Hematopoietic multipotent progenitor cell (in vitro differentiated cells): ENCODE measurements at places on chromosomes 5 and 9.
A peak's percentile ranks its signal among the peaks of the same experiment; 100 is the strongest.

GRCh38 chr5:119275601-119276173 is 80.1 kb upstream of the TNFAIP8 start:
- no peak for DNase-seq

DNA sequence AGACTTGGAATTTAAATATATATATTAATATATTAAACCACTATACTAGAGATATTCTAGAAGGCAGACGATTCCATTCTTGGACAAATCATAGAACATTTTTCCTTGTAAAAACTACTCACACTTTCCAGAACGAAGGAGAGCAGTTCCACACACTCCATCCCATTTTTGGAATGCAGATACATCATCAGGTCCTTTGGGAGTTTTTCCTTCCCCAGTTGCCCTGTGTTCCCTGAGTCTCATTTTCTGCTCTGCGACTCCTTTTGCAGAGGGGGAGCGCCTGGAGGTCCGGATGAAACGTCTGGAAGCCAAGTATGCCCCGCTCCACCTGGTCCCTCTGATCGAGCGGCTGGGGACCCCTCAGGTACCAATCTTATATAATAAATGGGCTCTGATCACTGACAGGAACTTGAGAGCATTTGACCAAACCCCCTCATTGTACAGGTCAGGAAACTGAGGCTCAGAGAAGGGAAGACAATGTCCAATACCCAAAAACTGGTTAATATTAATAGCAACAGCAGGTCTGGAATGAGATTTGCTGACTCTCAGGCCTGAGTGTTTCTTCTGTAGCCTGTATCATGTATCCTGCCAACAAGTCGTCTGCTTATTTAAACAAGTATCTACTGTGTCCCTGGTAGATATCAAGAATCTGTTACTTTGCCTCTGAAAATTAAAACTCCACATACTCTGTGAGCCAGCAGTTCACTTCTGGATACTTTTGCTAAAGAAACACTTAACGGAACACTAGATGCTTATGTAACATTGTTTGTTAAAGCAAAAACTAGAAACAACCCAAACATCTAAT is 76.8 kb upstream of the NIPAL4 start:
- DNase-seq: no peak

DNA sequence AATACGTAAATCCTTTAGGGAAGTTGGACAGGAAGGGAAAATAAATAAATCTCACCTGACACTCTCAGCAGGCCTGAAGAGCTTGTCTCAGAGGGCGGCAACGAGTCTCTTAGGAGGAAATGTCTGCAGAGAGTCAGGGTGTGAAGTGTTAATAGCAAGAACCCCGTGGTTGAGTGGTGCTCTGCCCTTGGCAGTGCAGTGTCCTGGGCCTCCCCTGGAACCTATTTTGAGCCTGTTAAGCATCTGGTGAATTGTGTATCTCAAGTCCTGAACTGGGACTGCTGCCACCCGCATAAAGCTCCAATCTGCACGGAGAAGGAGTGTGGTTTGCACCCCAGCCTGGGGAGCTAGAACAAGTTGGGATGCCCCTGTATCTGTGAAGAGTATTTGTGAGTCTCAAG is 211.8 kb downstream of the GOLPH3 start:
- no peak for DNase-seq

GRCh38 chr5:4881366-4882002 is 258.6 kb upstream of the ADAMTS16 start:
- no peak for DNase-seq

DNA sequence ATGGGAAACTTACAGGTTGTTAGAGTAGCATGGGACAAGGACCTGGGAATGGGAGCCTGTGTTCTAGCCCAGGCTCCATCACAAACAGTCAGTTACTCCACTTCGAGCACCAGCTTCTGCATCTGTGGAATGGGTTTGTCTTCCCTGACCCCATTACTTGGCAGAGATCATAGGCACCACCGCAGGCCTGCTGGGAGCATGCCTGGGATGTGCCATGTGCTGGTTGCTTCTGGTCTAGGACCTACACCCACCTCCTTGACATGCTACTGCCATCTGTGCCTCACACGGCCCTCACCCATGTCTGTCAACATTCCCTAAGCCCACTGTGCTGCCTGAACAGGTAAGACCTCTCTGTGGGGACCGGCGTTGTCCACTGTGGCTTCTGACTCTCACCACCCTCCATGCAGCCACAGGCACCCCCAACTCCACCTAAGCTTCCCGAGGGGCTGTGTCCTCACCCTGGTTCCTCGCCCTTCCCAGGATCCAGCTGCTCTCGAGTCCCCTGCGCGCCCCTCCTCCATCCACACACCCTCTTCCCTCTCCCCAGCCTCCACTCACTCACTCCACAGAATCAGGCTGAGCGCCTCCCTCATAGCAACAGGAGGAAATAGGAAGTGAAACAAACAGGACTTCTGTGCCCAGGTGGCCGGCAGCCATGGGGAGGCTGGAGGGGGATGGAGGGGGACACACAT is 85.9 kb upstream of the FAM120A start:
- no peak for DNase-seq

DNA sequence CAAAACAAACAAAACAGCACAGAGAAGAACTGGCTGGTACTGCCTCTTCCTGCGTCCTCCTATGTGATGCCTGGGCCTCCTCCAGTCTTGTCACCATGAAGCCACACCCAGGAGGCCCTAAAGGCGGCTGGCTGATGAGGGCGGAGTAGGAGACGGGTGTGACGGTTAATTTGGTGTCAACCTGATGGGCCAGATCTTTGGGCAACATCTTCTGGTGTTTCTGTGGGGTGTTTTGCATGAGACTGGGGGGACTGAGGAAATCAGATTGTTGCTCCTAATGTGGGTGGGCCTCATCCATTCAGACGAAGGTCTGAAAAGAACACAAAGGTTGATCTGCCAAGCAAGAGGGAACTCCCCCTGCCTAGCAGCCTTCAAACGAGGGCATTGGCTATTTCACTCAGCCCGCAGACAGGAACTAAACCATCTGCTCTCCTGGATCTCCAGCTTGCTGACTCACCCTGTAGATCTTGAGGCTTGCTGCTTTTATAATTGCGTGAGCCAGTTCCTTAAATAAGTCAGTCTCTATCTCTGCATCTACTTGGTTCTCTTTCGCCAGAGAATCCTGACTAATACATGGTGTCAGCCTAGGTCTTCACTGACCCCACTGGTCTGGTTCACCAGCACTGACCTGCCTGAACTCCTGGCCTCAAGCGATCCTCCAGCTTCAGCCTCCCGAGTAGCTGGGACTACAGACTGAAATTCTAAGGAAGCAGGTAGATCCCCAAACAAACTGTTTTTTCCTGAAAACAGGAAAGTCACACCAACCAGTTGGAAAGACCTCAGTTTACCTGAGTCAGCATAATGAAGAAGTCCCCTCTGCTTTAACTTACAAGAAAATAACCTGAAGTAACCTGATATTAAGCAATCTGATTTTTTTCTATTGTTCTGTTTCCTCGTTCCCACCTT is 12.8 kb upstream of the ZFP62 start:
- DNase-seq: peak; percentile 65

- no peak for DNase-seq
Measured at GRCh38 chr9:132242621-132243155, 80.8 kb downstream of the NTNG2 start.

GRCh38 chr9:87732756-87733155 is 6.8 kb downstream of the CTSL start:
- DNase-seq: no peak

DNA sequence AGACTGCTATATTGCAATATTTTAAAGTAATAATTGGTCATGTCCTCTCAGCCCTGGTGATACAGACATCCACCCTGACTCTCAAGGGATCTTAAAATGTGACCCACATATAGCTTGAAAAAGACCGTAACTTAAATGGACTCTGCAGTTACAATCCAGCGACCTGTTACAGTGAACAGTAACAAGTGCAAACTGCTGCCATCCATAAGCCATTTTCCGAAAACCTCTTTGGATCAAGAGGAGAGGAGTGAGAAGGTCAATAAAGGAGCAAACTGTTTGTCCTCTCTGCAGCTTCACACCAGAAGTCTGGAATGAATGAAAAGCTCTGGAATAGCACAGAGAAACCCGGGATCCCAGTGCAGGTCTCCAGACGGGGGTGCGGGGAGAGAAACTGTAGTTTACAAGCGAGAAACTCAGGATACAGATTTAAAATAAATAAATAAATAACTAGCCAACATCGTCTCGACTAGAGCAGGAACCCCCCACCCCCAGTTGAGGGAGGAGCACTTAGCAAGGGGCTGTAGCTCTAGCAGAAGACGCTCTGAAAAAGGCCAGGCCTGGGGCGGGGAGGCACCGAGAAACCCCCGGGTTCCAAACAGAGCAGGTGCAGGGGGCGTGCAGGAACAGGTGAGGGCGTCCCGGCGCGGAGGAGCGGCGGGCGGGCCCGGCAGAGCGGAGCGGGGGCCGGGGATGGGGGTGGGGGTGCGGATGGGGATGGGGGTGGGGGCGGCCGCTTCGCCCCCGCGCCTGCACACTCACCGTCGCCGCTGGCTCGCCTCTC is 572 bp downstream of the ZDHHC21 start:
- peak; percentile 24 for DNase-seq

DNA sequence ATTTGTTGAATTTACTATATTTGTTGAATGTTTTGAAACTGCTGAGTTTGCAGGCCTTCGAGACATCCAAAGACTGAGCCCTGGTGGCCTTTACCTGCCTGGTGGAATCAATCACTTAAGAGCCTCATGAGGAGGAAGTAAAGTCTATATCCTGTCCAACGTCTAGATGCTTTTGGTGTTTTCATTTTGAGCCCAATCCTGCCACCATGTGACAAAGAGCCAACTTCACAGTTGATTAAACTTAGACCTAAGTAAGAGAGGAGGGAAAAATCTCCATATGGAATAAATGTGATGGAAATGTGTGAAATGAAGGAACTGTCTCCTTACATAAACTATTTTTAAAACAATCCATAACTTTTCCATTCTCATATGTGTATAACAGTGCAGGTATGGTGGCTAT is 220.1 kb downstream of the PRR16 start:
- DNase-seq: no peak

DNA sequence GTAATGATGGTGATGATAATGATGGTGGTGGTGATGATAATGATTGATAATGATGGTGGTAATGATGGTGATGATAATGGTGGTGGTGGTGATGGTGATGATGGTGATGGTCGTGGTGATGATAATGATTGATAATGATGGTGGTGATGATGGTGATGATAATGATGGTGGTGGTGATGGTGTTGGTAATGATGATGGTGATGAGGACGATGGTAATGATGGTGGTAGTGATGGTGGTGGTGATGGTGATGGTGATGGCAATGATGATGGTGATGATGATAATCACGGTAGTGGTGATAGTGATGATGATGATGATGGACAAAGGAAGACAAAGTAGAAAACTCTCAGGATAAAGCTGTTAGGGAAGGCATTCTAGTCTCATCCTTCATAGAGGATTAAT is 310.5 kb downstream of the MSX2 start:
- no peak for DNase-seq

DNA sequence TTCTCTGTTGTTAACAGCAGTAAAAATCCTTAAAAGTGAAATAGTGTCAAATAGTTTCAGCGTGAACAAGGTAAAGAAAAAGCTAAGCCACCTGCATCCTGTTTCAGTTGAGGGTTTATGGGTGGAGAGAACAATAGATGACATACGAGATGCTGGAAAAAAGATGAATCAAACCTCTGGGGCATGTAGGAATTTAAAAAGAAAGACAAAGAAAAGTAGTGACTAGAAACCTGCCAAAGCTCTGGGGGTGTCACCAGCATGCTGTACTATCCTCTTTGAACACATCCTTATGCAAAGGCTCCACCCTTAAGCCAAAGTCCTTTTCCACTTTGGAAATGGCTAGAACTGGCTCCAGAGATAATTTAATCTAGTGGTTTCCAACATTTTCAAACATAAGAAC is 22.2 kb downstream of the SCAI start:
- DNase-seq: no peak

GRCh38 chr9:89714321-89714720 is 109.5 kb downstream of the GADD45G start:
- DNase-seq: no peak

DNA sequence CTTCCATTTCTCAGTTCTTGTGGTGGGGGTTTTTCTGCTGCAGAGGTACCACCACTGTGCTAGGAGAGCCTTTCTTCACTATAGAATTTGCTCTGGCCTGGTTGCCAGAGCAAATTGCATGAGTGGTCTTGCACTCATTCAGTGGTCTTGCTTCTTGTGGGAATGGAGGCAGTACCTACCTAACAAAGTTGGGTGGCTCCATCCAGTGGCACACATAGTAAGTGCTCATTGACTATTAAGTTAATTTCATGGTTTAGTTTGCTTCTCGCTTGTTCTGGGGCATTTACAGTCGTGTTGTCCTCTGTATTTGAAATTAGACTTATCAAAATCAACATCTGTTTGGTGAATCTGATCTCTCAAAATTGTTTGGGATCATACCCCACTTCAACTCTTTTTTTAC is 23.0 kb downstream of the SLC28A3 start:
- DNase-seq: no peak

- no peak for DNase-seq
Measured at GRCh38 chr5:59003124-59003523, 420.2 kb downstream of the RAB3C start.

DNA sequence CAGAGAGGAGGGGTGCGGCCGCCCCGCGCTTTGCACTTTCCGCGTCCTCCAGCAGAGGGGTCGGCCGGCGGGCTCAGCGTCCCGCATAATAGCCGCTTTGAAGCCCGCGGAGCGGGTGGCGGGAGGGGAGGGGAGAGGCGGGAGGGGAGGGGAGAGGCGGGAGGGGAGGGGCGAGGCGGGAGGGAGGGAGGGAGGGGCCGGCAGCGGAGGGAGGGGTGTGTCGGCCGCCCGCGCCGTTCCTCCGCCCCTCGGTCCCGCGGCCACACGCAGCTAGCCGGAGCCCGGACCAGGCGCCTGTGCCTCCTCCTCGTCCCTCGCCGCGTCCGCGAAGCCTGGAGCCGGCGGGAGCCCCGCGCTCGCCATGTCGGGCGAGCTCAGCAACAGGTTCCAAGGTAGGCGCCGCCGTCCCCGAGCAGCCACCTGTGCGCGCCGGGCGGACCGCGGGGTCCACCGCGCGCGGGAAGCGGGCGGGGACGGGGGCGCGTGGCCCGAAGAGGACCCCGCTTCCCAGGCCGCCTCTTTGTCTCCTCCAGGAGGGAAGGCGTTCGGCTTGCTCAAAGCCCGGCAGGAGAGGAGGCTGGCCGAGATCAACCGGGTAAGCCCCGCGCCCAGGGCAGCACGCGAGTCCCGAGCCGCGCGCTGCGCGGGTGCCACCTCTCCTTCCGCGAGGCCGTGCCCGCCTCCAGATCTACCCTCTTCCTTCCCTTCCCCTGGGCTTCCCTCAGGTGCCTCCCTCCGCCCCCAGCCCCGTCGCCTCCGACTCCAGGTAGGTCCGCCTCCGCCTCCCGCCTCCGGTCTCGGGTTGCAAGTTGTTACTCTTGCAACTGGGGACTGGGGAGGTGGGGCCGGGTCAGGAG is at the start of gene AIF1L:
Gene AIF1L (plus strand): TSS at position 263 of the 857 bp plus-strand sequence. CDS start 99 bp downstream, at position 362.
- DNase-seq: no peak

GRCh38 chr5:136729901-136730355 is 364.6 kb upstream of the TRPC7 start:
- no peak for DNase-seq

- peak; percentile 80 for DNase-seq
Measured at GRCh38 chr5:157820593-157821252, 38.2 kb downstream of the CLINT1 start.

GRCh38 chr5:34740389-34740806 is 84.3 kb downstream of the RAI14 start:
- DNase-seq: no peak
